ENCODE measurements at places on chromosomes 12 and 14. TPM values are rescaled to one million over a fixed set of nuclear protein-coding genes. Genes with fewer than 3 reads are reported as not detected.

The PLEKHA5 gene
- total RNA-seq = 31.9 TPM

The KRT78 gene
- not detected for total RNA-seq

The TSHR gene
- not detected for total RNA-seq

The DIO2 gene
- 0.34 TPM for total RNA-seq

The GDF3 gene
- total RNA-seq = not detected

The TAS2R7 gene
- not detected for total RNA-seq

The CMTM5 gene
- 0.98 TPM for total RNA-seq

The ACRBP gene
- not detected for total RNA-seq

The OR6C2 gene
- total RNA-seq = not detected

The FGF23 gene
- total RNA-seq = not detected

The OVCH1 gene
- total RNA-seq = not detected

The SLC2A3 gene
- total RNA-seq = 22.3 TPM

The GLT8D2 gene
- 2.2 TPM for total RNA-seq

The LTA4H gene
- 64.3 TPM for total RNA-seq

The TM7SF3 gene
- total RNA-seq = 75.0 TPM

The SDSL gene
- total RNA-seq = 12.9 TPM

The ABCC9 gene
- 0.13 TPM for total RNA-seq

The PTPRO gene
- total RNA-seq = 5.2 TPM

The C12orf54 gene
- not detected for total RNA-seq

The CLEC2B gene
- 15.3 TPM for total RNA-seq

The SLC6A13 gene
- not detected for total RNA-seq

The DAO gene
- not detected for total RNA-seq

The TCL1B gene
- not detected for total RNA-seq

The FAM90A1 gene
- 0.61 TPM for total RNA-seq

The RD3L gene
- total RNA-seq = not detected

The LYZ gene
- 4.6 TPM for total RNA-seq

The PAX9 gene
- total RNA-seq = 7.0 TPM

The CPM gene
- 1.5 TPM for total RNA-seq

The RAD51B gene
- total RNA-seq = 6.5 TPM

The TMEM117 gene
- 7.6 TPM for total RNA-seq

The INHBC gene
- total RNA-seq = not detected

The REP15 gene
- 2.4 TPM for total RNA-seq

The A2M gene
- total RNA-seq = 0.85 TPM

The RND1 gene
- 0.48 TPM for total RNA-seq

The CELA1 gene
- total RNA-seq = not detected

The CLEC2D gene
- total RNA-seq = 0.49 TPM

The KRT5 gene
- total RNA-seq = not detected

The CDKN3 gene
- 32.3 TPM for total RNA-seq

The HOXC6 gene
- total RNA-seq = 2.7 TPM

The KRT3 gene
- not detected for total RNA-seq

The ACSS3 gene
- total RNA-seq = 12.5 TPM

The PMCH gene
- total RNA-seq = not detected

The PTGDR gene
- not detected for total RNA-seq

The VRTN gene
- total RNA-seq = not detected

The DNAI7 gene
- total RNA-seq = 0.23 TPM

The TAS2R50 gene
- total RNA-seq = 0.48 TPM

The AMDHD1 gene
- 0.45 TPM for total RNA-seq

The SERPINA1 gene
- 3.0 TPM for total RNA-seq

The RFC5 gene
- total RNA-seq = 58.3 TPM
